A549 (cell line): ENCODE measurements at places on chromosomes 4 and X. TPM values are rescaled to one million over a fixed set of nuclear protein-coding genes. Genes with fewer than 3 reads are reported as not detected.
A peak's percentile ranks its signal among the peaks of the same experiment; 100 is the strongest.

DNA sequence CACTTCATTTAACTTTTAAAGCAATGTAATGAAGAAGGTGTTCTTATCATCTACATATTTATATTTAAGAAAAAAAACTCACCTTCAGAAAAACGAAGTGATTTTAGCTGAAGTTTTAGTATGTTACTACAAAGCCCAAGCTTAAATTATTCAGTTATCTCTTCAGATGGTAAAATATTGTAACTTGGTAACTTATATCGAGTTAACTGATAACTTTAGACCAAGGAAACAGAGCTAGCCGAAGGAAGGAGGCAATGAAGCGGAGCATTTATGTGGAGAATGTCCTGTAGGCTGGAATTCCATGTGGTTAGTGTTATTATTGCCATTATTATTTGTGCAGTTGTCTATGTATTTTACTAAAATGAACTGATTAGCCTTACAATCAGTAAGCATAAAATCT lies 1102.1 kb upstream of the LCORL start:
- no peak for DNase-seq

GRCh38 chrX:630007-630611 lies 482 bp upstream of the SHOX start:
- no peak for DNase-seq

DNA sequence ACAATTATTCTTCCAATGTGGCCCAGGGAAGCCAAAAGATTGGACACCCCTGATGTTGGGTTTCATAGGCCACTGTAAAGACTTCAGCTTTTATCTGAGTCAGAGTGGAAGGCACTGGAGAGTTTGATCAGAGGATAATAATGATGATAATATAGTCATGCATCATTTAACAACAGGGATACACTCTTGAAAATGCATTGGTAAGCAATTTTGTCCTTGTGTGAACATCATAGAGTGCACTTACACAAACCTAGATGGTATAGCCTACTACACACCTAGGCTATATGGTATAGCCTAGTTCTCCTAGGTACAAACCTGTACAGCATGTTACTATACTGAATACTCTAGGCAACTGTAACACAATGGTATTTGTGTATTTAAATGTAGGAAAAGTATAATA lies 70.5 kb downstream of the COQ2 start:
- no peak for DNase-seq

DNA sequence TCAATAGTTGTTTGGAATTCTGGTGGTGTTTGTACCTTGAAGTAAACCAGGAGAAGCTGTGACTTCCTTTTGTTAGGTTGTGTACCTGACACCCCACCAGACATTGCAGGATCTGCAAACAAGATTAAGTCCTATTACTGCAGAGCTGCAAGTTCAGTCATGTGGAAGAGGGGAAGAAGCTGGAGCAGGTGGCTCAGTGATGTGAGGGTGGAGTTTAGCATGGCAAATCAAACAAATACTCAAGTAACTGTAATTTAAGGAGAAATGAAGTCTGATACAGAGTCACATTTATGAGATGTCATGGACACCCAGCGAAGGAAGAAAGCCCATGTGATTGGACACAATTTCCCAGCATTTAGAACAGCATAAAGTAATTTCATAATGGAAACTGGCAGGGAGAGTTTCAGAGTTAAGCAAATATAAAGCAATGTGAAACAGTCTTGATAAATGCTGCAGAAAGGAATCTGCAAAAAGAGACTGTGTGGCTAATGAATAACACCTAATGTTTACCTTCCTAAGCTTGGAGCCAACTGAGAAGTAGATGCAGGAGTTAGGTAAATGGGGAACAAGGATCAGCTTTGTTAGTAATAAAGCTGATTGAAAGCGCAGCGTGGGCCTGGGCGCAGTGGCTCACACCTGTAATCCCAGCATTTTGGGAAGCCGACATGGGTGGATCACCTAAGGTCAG lies 249.1 kb downstream of the GBA3 start:
- DNase-seq, result peak; percentile 1

GRCh38 chrX:54494166-54494988 lies 1.7 kb downstream of the FGD1 start:
- no peak for DNase-seq

GRCh38 chr4:147056940-147057610 lies 111.4 kb upstream of the TTC29 start:
- no peak for DNase-seq

- no peak for DNase-seq
These were observed 1544.1 kb upstream of the ADGRL3 start for GRCh38 chr4:59655996-59656395.

GRCh38 chrX:65720381-65720964 lies 53.0 kb downstream of the MSN start:
- no peak for DNase-seq

DNA sequence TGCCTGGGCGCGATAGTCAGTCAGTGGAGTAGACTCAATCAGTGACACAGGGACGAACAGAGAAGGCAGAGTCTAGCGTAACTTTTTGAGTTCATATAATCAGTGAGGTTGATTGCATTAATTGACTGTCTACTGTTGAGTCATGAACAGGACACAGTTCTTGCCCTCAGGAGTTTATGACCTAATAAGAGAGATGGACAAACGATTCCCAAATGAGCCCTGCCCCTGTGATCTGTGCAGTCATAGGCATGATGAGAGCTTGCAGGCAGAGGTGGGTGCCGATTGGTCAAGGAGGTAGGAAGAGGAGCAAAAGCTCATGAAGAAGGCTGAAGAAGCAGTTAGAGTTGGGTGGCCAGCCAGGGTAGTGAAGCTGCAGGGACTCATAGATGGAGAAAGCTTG lies 57.1 kb downstream of the ADD1 start:
- DNase-seq, result no peak

DNA sequence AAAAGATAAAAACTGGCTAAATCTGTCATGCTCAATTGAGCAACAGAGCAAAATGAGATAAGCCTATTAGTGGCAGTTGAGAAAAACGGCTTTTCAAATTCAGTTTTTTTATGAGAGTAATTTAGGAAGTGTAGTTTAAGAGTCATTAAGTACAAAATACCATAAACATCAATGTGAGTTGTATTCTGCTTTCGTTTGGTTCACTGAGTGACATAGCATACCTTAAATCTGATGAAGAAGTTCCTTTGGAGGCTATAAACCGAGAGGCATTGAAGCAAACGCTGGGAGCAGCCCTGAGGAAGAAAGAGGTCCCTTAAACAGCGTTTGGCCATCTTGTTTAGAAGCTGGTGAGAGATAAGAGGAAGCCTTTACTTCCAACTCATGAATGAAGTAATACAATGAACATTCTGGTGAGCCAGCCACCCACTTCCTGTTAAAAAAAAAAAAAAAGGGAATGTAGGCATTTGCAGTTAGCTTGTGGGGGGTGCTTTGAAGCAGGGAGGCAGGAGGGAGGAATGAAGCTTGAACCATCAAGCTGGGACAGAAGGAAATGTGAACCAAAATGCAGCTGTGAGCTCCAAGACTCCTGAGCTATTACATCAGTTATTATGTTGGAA lies 132.3 kb downstream of the ZNF330 start:
- no peak for DNase-seq

DNA sequence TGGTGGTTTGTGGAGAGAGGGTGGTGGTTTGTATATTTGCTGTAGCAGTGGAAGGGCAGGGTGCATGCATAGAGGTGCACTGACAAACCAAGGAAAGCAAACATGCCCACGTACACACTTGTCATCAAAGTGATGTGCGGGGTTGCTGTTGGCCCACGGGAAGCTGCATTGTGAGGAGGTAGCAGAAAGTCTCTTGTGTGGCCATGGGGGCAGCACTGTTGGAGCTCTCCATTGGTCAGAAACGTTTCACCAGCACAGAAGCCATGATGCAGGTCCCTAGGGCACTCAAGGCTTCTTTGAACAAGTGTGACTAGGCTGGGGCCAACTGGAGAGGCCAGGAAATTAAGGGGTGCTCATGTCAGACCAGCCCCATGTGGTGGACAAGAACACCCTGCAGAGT lies 174.8 kb upstream of the KLF8 start:
- DNase-seq, result no peak

DNA sequence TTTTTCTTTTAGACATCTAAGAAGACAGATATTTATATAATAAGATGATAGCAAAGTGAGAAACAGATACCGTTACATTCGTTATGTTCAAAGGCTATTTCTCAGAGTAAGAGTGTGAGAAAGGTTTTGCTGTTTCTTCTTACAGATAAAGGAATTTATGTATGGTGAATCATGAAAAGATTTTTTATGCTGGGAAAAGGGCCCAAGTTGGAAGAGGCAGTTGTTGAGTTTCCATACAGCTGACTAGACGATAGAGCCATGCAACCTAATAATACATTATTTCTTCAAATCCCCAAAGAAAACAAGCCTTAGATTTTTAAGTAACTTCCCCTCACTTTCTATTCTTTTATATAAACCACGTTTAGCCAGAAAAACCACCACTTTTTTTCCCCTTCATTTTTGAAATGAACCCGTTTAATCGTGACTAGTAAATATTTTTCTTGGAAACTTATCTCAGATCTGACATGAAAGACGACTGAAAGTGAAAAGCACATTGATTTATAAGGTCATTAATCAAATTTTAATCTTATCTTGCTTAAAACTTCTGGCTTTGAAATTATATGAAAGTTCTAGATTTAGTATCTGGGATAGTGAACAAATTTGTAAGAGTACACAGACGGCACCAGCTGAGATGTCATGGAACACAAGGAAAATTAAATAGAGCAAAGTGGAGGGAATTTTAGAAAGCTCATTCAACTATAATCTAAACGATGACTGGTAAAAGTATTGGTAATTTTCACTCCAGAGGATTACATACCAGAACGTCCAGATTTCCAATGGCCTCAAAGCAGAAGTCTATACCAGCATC lies 10.9 kb downstream of the ADH6 start:
- no peak for DNase-seq

GRCh38 chr4:138945401-138945800 lies 70.2 kb upstream of the NOCT start:
- no peak for DNase-seq

GRCh38 chr4:83356899-83357661 lies 22.4 kb upstream of the HPSE start:
- DNase-seq, result no peak

DNA sequence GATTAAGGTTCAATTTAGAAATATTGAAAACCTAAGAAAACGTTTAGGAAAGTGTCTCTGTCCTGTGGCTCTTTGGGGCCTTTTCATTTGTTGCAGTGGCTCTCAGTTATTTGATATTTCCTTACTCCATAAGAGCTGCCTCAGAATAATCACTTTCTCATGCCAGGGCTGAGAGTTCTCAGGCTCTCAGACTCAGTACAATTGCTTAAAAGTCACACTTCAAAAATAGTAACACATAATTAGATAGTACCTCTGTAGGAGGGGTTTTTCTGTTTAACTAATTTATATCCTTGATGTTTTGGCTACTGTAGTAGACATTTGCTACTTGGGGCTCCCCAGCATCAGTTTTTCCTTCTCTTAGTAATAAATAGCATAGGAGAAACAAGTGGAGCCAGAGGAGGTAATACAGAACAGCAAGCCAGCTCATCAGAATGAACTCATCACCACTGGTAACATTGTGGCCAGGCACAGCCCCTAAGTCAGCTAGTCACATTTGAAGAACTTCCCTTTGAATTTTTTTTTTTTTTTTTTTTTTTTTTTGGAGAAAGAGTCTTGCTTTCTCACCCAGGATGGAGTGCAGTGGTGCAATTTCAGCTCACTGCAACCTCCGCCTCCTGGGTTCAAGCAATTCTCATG lies 8.0 kb upstream of the HNRNPD start:
- no peak for DNase-seq

DNA sequence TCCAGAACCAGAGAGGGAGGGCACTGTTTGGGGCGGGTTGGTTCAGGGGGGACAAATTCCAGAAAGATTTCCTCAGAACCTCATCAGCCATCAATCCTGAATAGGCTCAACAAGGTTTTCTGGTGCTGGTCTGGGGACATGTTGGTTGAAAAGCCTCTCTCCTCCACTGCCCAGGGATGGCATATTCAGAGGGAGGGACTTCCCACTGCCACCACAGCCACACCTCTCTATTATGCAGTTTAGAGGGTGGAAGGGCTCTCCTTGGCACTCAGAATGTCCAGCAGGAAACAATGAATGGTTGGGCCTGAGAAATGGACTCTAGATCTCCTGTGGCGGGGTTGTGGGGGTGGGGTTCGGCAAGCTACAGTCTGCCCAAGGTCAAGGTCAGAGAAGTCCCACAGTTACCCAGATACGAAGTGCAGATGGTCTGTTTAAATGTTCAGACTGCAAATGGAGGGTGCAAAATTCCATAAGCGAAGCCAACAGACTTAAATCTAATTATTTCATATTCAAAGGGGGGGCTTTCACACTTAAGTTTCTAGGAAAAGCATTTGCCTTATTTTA lies 70.7 kb downstream of the LEF1 start:
- DNase-seq, result no peak

GRCh38 chr4:53366301-53366716 lies 448 bp upstream of the SCFD2 start:
- no peak for DNase-seq

DNA sequence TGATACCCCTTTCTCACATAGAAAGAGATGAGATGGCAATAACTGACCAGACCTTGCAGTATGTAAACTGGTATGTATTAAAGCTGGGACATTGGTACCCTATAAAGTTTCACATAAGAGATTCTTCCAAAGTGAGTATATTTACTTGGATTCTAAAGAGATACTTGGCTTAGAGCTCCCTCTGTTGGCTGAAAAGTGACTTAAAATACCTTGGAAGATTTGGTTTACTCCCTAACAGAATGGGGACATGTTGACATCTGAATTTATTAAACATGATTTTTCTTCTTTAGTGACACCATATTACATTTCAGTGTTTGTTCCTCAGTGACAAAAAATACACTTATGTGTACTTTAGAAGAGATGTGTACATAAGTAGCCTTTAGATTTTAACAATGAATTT lies 47.9 kb upstream of the RGN start:
- peak; percentile 46 for DNase-seq

LGI2 gene
- polyA plus RNA-seq, result 0.05 to 0.16 TPM (median 0.07 TPM) in 3 replicates

CCNA2 gene
- polyA plus RNA-seq, result 33.2 to 36.8 TPM (median 34.9 TPM) in 3 replicates

SPON2 gene
- 0.07 to 0.54 TPM (median 0.15 TPM) in 3 replicates for polyA plus RNA-seq

MAGIX gene
- 2.2 to 3.0 TPM (median 2.5 TPM) in 3 replicates for polyA plus RNA-seq

MAGEB1 gene
- polyA plus RNA-seq, result not detected in 3 replicates

TGIF2LX gene
- not detected in 3 replicates for polyA plus RNA-seq

RAI2 gene
- polyA plus RNA-seq, result not detected in 3 replicates

OTUD6A gene
- not detected in 3 replicates for polyA plus RNA-seq

CTAG1A gene
- polyA plus RNA-seq, result not detected in 3 replicates

TASL gene
- not detected in 3 replicates for polyA plus RNA-seq

CENPE gene
- 5.4 to 8.5 TPM (median 6.3 TPM) in 3 replicates for polyA plus RNA-seq

PPP4R3C gene
- polyA plus RNA-seq, result not detected in 3 replicates

SYTL5 gene
- polyA plus RNA-seq, result 0.71 to 1.1 TPM (median 0.88 TPM) in 3 replicates

PPM1K gene
- polyA plus RNA-seq, result 0.76 to 0.90 TPM (median 0.85 TPM) in 3 replicates

SLC10A6 gene
- not detected in 3 replicates for polyA plus RNA-seq
